ENCODE measurements at places on chromosomes 7 and 10.

DNA sequence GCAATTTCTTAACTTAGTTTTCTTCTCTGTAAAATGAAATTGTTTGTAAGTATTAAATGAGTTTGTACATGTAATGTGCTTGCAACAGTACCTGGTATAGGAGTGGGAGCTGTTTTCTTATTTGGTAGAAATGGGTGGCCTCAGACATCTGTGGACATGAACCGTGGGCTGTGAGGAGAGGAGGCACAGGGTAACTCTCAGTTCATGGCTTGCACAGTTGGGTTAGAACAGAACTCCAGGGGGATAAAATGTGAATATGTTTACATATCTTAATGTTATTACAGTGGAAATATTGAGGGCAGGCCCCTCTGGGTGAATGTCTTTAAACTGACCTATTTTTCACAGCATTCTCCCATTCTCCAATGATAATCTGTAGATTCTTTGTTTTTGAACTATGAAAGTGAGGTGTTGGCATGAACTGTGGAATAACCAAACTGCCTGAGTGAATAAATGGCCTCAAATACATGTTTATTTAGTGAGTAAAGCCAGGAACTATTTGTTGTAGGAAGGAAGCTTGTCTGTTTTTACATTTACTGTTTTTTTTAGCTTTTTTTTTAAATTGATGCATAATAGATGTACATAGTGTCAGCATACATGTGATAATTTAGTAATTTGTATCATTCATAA, 2.6 kb downstream of the ABCA13 start:
- DNase-seq: no peak

DNA sequence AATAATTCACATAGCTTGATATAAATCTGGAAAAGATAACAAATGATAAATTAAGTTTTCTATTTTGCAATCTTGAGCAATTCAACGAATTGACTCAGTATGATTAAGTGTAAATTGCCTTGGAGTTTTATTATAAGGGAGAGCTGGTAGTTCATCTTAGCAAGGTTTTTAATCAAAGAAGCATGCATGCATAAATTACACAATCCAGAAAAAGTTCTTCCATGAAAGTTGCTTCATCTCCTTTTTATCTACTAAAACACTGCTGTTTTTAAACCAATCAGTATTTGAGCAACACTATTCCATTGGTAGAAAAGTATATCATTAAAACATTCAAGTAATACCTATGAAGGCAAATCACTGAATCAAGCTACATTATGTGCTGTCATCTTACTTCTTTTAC, 47.6 kb downstream of the POT1 start:
- DNase-seq: no peak

- DNase-seq: no peak
These were observed 167.9 kb upstream of the PRSS1 start for GRCh38 chr7:142581341-142581740.

DNA sequence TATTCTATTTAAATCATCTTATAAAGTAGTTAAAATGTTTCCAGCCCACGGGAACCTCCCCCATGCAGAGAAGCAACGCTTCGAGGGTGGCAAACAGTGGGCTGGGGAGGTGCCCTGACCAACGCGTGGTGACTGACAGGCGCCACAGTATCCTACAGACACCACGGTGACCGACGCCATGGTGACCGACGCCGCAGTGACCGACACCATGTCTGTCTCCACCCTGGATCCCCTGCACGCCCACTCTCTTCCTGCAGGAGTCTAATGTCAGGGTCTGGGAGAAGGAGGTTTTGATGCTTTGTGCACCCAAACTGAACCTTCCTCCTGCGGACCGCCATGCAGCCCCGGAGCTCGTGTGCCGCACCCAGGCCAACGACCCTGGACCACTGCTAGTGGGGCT, 464.4 kb downstream of the PTPRN2 start:
- DNase-seq: no peak

GRCh38 chr10:17229967-17230682, 2.1 kb downstream of the VIM start:
- DNase-seq: peak; percentile 90

DNA sequence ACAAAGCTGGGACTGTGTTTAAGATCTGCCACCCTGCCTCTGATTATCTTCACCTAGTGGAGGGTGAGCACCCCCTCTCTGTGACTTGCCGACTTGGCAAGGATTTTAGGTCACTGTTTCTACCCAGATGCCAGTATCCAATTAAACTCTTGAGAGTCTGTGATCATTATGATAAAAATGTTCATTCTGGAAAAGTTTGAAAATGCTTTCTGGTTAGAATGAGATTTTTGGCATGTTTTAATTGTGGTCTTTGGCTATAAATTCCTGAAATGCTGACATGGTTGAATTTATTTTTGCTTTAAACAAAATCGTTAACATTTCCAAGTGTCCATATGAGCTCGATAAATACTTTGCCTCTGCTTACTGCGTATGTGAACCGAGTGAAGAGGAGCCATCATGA, 221.4 kb downstream of the BICC1 start:
- no peak for DNase-seq

GRCh38 chr7:108480311-108480710, 24.1 kb upstream of the NRCAM start:
- no peak for DNase-seq

GRCh38 chr10:93160829-93161228, 87.1 kb downstream of the CYP26A1 start:
- DNase-seq: no peak

DNA sequence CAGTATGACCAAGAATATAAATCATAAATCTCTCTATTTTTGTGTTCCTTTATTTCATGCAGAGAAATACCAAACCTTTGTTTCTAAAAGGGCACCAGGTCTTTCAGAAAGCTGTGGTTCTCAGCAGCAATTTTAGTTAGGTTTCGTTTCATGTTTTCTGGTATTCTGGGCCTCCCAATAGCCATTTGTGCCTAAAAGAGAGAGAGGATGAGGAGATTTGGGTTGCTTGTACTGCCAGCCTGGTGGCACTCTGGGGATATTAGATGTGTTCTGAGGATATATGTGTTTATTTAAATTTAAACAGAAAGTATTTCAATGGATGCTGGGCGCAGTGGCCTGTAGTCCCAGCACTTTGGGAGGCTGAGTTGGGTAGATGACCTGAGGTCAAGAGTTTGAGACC, 471.7 kb downstream of the AUTS2 start:
- DNase-seq: no peak

- DNase-seq: no peak
These were observed 13.8 kb upstream of the INPP5A start for GRCh38 chr10:132523561-132524442.

GRCh38 chr10:92119340-92119739, 171.5 kb downstream of the CPEB3 start:
- DNase-seq: no peak

DNA sequence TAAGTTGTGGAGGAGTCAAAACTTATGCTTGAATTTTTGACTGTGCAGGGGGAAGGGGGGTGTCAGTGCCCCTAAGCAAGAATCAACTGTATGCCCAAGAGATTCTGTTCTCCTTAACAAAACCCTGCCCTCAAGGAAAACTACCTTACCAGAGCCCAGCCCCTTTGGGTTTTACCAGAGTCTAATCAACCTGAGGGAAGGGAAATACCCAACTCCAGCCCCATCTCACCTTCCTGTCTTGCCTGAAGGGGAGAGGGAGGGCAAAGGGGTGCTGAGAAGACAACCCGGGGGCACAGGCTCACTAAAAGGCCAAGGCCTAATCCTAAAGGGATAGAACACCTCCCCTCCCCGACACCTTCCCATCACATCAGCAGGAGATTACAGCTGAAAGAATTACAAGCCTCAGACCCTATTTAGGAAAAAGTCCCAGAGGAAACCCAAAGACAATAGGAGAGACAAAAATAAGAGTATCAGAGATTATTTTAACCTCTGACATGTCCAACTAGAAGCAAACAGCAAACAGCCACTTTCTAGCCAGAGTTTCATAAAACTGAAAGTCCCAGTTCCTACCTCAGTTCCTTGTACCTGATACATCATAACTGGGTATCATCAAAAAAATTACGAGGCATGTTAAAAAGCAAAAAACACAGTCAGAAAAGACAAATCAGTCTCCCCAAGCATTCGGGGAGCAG, 26.8 kb upstream of the C7orf33 start:
- no peak for DNase-seq

GRCh38 chr10:6161921-6162320, 40.8 kb upstream of the PFKFB3 start:
- DNase-seq: no peak

GRCh38 chr7:158488181-158488971, 99.2 kb downstream of the PTPRN2 start:
- no peak for DNase-seq

GRCh38 chr7:41996381-41997035, 240.5 kb downstream of the GLI3 start:
- no peak for DNase-seq

- peak; percentile 29 for DNase-seq
These were observed 2.1 kb downstream of the CASP7 start for GRCh38 chr10:113681533-113682470.

DNA sequence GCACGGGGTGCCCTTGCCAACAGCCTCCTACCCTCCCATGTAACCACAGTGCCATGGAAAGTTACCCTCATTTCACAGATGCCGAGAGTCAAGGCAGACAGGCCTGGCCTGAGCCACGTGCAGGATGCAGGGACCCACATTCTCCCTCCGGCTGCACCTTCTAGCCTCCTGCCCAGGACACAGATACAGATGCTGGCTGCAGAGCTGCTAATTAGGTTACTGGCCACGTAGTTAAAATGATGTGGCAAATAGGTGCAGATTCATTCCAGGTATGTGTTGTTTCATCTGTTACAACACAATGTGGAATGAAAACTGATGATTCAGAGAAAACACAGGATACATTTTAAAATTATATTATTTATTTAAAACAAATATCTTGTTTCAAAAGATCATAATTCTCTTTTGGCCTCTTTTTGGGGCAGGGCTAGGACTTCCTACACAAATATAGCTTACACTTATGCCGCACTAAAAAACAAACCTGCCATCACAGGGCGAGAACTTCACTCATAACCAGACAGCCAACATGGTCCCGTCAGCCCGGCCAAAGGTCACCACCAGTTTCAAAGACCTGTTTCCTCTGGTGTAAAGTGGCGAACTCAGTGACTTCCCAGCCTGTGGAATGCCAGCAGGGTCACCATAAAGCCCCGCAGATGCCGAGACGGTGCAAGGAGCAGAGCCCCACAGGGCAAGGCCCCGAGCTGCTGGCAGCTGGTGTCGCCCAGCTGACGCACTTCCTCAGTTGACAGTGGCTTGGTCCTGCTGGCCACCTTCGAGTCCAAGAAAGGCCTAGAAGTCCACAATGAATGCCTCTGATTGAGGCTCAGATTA, 83.5 kb downstream of the TNS3 start:
- DNase-seq: no peak

GRCh38 chr7:26153823-26154783, 2.1 kb downstream of the NFE2L3 start:
- peak; percentile 40 for DNase-seq

DNA sequence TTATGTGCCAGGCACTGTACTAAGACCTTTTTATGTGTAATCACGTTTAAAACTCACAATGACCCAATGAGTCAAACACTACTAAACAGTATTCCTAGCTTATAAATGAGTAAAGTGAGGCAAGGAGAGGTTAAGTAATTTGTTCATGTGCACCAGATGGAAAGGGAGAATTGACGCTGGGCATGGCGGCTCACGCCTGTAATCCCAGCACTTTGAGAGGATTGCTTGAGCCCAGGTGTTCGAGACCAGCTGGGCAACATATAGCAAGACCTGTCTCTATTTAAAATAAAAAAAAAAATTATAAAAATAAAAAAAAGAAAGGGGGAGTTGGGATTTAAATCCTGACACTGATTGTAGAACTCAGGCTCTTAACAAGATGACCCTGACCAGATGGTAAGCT, 46.7 kb upstream of the DLG5 start:
- DNase-seq: no peak

- DNase-seq: no peak
These were observed 202.2 kb downstream of the ZEB1 start for GRCh38 chr10:31520986-31521831.

- no peak for DNase-seq
These were observed 95.5 kb upstream of the AGK start for GRCh38 chr7:141455723-141456122.

GRCh38 chr7:156638443-156639077, 2.0 kb upstream of the RNF32 start:
- DNase-seq: no peak

GRCh38 chr10:29962166-29962850, 97.1 kb downstream of the JCAD start:
- DNase-seq: no peak

GRCh38 chr7:50940621-50941020, 157.9 kb upstream of the GRB10 start:
- no peak for DNase-seq

DNA sequence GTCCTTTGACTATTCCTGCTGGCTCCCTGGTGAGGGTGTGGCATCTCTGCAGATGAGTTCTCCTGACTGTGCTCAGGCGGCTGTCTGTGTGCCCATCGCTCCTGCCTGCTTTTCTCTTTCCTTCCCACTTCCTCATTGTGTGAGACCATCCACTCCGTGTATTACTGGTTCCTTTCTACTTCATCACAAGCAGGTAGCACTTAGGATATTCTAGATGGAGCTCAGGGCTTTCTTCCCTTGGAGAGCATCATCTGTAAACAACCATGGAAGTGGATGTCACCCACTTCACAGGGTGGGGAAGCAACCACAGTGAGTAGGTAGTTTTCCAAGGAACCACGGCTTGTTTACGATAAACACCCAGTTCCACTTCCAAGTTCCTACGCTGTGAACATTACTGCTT, 15.7 kb downstream of the DNAJB6 start:
- DNase-seq: no peak

DNA sequence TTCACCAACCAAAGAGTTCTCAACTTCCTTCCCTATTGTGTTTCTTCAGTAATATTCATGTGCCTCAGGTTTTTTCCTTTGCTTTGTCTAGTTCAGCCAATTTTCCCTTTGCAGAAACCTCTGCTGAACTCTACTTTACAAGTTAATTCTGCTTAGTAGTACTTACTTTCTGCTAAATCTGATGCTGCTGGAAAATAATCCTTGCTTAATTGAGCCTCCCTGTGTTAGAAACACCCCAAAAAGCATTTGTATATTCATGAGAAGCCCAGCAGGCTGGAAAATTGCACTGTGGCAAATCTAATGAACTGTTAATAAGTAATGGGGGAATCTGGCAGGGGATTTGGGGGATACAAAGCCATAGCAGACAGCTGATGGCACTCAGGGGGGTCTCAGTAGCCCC, 78.5 kb downstream of the CDCA7L start:
- DNase-seq: no peak

- DNase-seq: no peak
These were observed 28.6 kb downstream of the SORBS1 start for GRCh38 chr10:95532536-95532935.

GRCh38 chr10:117432866-117433265, 57.6 kb upstream of the PDZD8 start:
- DNase-seq: no peak

- no peak for DNase-seq
These were observed 344.0 kb downstream of the LRRTM3 start for GRCh38 chr10:67269828-67270227.

- DNase-seq: no peak
These were observed 202.7 kb upstream of the PRSS58 start for GRCh38 chr7:142460402-142461117.

DNA sequence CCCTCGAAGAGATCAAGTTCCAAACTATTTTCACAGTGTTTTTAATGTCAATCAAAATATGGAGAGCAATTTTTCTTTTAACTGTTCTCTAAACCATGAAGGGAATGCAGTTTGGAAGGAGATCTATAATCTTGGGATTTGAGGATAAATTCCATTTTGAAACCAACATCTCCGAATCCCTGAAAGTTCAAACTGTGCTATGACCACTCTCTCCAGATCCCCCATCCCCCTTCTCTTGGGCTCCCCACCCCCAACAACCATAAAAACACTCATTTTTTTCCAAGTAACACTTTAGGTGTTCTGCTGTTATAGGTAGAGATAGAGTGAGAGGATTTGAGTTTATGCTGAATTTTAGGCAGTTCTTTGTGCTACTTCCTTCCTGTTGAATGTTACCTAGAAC, 1.7 kb downstream of the CALD1 start:
- no peak for DNase-seq
